ENCODE measurements at places on chromosomes 3 and 15.

DNA sequence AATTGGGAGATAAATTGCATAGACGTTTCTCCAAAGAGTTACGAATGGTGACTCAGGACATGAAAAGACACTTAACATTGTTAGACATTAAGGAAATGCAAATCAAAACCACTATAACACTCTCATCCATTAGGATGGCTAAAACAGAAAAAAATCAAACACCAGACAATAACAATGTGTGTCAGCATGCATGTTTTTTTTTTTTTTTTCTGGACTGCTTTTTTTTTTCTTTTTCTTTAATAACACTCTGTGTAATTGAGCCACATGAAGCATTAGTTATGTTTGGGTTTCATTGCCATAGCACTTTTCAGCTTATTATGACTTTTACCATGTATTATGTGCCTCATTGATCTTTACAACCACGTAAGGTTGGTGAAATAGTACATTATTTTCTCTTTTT, 95.0 kb downstream of the NFKBIZ start:
- no peak for DNase-seq

GRCh38 chr3:22734756-22735155, 468.4 kb upstream of the UBE2E2 start:
- DNase-seq = no peak

- no peak for DNase-seq
Measured at GRCh38 chr15:43093026-43093425, 12.8 kb downstream of the UBR1 start.

DNA sequence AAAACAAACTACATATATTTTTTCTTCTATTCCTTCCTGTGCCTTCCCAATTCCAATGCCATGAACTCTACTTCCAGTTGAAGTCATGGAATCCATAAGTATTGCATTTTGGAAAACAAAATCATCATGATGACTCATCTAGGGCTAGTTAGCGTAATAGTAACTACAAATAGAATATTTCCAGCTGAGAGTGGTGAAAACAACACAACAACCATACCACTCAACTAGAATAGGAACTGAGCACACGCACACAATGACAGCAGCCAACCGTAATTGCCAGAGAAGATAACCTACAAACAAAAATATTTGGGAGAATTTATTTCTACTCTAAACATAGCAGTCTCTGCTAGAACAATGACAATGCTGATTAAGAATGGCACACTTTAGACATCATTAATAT, 225.9 kb downstream of the FGF12 start:
- DNase-seq = no peak
